ENCODE measurements at places on chromosomes 4 and X.

- DNase-seq, result no peak
Measured at GRCh38 chr4:161651586-161651985, 512.2 kb downstream of the FSTL5 start.

GRCh38 chrX:119685225-119686066, 7.5 kb downstream of the SEPTIN6 start:
- DNase-seq, result peak; percentile 83

DNA sequence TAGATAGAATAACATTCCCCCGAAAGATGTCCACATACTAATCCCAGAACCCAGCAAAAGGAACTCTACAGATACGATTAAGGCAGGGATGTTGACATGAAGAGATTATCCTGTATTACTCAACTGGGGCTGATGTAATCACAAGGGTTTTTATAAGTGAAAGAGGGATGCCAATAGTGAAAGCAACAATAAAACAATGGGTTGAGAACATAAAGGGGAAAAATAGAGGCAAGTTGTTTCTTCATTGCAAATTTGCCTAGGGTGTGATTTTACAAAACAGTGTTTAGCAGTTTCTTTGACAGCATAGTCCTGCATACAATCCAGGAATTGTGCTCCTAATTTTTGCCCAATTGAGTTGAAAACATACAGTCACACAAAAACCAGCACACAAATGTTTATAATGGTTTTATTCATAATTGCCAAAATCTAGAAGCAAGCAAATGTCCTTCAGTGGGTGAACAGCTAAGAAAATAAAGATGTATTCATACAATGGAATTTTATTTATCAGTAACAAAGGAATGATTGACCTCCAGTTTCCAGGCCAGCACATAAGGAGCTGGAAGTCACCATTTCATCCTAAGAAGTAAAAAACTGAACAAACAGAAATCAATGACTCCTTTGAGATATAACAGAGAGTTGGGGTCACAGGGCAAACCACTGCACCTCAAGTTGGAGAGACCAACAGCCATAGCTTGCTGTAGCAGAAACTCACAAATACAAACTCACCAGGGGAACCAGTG, 107.2 kb downstream of the CENPC start:
- no peak for DNase-seq

GRCh38 chr4:21507439-21507838, 441.1 kb downstream of the KCNIP4 start:
- DNase-seq, result no peak

DNA sequence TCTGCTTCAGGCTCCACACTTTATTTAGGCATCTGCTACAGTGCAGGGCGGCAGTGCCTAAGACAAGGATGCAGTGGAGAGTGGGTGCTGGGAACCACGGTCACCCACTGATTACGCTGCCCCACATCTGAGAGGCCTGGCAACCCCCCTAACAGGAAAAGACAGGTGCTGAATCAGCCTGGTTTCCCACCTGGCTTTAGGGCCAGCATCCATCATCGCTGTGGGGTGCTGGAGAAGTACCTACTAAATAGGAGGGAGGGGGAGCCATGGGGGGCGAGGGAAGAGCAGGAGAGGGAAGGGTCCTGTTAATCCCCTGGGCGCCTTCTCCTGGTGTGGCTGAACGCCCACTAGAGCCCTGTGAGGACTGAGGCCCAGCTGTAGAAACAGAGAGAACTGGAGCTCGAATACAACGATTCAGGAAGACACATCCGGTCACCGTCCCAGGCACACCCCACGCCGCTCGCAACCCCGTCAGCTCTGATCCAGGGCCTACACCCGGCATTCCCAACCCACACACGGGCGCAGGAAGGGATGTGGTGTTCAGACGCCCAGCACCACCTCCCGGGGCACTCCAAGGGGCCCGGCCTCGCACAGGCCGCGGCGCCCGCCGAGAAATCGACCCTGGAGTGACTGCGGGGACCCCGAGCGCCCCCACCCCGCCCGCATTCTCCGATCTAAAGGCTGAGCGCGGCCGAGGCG, 554 bp downstream of the DCTD start:
- DNase-seq, result peak; percentile 75

GRCh38 chr4:67393699-67394281, 151.5 kb downstream of the CENPC start:
- DNase-seq, result peak; percentile 34

- DNase-seq, result no peak
Measured at GRCh38 chr4:40530961-40531635, 98.6 kb downstream of the RBM47 start.

DNA sequence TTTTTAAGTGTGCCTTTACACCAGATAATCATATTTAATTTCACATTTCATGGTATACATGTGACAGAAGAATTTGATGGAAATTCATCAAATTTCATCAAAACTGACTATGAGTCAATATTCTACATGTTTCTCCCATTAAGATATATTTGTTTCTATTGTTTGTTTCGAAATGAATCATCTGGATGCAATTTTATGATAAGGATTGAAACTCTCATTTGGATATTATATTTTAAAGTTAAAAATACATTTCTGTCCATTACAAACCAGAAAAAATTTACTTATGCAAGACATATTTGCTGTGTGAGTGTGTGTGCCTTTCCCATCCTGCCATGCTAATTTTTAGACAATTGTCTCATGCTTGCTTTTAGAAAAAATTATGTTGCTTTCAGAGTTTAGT, 52.2 kb downstream of the SULT1B1 start:
- DNase-seq, result no peak

DNA sequence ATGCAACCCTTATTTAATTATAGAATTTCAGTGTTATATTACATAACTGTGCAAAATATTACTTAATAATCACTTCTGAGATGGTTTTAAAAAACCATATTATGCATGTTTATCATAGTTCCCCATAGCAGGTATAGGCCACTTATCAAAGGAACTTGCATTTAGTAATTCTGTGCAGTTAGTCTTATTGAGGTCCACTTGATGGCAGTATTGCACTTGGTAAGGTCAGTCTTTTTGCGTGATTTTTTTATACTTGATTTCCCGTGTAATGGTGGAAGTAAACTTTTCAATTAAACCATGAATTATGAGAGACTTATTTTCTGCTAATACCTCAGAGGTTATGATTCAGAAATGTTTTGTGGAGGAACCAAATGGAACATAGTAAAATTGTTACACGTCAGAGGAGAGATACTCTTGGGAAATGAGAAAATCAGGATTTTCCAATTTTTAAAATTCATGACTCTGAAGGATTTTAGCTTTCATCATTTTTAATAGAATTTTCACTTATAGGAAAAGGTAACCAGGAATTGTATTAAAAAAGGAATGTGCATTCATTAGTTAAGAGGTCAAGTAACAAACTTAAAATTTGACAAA, 230.0 kb downstream of the CCSER1 start:
- DNase-seq, result no peak
